Muscle of back (tissue), 13 donors: ENCODE measurements at places on chromosomes 6 and 20.
A peak's percentile ranks its signal among the peaks of the same experiment; 100 is the strongest.

GRCh38 chr6:2543321-2543720, 207.4 kb downstream of the MYLK4 start:
- no peak for DNase-seq

DNA sequence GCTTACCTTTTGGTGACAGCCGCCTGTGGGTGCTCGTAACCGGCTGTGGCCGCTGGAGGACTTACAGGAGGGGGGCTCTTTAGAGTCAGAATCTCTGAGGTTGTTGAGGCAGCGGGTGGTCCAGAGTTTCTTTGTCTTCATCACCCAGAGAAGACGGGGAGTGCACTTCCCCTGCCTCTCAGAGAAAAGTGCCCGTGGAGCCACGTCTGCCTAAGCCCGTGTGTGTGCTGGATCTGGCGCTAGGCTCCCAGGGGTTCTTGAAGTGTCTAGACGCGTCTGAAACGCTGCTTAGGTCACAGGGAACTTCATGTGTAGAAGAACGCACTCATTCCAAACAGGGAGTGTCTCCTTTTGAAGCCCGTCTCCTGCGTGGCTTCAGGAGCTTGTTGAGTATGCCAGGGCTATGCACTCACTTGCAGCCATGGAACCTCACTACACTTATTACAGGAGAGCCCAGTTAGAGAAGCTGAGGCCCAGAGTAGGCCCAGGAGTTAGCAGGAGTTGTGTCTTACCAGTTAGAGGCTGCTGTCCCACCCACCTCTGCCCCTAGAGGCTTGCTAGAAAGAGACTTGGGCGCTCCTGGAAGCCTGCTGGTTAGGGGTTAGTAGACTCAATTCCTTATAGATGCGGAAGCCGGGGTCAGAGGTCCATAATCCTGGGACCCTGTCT, 1.3 kb downstream of the LSM14B start:
- no peak for DNase-seq

- DNase-seq: peak; percentile 51
These were observed 57.8 kb upstream of the PNRC1 start for GRCh38 chr6:89022798-89023197.

DNA sequence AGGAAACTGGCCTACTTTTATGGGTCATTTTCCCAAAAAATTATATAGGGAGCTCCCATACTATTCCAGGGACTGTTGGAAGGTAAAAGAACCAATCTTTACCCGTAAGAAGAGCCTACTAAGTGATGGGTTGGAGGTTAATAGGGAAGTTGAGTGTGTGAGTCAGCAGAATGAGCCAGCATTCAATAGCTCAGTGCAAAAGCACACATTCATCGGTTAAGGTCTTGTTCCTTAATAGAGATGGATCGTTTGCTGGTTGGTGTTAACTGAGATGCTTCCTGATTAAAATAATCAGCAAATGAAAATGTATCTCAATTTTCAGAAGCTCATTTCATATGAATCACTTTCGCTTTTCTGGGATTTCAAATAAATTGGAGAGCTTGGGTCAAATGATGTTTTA, 115.3 kb upstream of the MRPS10 start:
- no peak for DNase-seq

GRCh38 chr6:156809034-156809433, 31.9 kb downstream of the ARID1B start:
- peak; percentile 42 for DNase-seq

DNA sequence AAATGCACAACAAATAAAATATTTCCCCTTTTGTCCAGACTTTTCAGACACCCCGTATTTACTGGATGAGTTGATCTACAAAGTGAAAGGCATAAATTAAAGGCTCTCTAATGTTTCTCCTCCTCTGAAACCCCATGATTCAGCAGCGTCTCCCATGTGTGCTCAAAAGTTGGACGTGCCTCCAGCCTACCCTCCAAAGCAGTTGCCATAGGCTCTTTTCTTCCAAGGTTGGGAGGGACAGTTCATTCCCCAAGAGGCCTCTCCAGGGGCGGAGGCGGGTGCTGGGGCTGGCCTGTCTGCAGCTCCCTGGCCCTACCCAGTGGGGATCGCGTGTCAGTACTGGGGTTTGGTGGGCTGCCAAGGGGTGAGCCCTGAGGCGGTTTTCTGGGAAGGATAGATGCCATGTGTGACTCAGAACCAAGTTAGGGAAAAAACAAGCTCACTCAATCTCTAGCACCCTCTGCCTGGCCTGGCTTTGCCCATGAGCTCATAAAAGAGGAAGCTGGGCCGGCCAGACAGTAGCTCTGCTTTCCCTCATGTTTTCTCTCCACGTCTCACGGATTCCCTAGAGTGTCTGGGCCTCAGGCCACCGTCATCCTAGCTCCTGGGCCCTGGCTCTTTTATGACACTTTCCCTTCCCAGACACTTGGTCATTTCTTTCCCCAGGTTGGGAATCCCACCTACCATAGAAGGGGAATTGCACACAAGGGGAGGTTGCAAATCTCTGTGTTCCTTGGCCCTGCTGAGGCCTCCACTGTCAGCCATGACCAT, 8.0 kb upstream of the IER3 start:
- peak; percentile 78 for DNase-seq
